GM10248 (cell line): ENCODE measurements at places on chromosomes 1 and 21.
A peak's percentile ranks its signal among the peaks of the same experiment; 100 is the strongest.

DNA sequence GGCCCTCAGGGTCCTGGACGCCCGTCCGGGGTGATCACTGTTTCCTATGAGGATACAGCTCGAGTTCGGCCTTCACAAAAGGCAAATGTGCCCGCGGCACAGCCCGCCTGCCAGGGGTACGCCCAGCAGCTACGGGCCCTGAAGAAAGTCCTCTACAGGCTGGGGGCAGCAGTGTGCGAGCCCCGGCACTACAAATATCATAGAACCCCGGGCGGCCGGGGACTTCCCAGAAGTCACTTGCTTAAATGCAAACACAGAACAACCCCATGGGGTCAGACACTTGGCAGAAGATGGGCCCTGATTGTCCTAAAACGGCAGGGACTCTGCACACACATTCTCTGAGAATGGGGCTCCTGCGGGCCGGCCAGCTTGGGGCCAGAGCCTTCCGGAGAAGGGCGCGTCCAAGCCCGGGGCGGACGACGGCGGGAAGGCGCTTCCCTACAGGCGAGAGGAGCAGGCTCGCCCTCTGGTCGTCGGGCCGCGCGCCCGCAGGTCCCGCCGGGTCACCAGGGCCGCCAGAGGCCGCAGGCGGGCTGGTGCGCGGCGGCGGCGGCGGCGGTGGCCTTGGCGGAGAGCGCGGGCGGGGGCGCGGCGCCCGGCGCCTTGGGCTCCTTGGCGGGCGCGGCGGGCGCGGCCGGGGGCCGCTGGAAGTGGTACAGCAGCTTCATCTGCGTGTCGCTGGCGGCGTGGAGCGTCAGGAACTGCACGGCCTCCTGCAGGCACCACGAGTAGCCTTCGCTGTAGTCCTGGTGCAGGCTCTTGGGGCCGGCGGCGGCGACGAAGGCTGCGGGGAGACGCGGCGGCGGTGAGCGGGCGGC, 888 bp downstream of the HES5 start:
- DNase-seq, result no peak

DNA sequence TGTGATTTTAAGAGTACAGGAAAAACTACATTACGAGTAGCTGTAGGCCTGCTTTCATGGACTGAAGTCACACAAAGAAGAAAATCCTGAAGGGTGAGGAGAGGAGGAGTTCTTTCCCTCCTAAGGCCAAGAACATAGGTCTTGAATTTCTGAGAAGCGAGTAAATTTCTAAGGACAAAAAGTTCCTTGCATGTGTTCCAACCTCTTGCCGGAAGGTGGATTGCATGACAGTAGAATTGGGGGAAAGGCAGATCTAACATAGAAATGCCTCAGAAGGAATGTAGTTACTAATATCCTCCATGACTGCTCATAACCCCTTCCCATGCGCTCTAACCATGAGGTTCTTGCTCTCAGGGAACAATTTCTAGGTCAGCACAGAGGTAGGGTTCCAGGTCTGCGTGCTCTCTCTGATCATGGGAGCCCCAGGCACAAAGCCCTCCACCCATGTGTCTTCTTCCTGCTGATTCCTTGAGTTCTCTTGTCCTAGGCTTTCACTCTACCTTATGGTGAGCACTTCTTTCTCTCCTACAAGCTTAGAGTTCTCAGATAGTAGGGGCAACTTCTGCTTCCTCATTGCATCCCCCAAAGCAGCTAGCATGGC, 13.7 kb downstream of the CD2 start:
- no peak for DNase-seq

GRCh38 chr1:30404341-30404740, 319.0 kb downstream of the MATN1 start:
- no peak for DNase-seq

DNA sequence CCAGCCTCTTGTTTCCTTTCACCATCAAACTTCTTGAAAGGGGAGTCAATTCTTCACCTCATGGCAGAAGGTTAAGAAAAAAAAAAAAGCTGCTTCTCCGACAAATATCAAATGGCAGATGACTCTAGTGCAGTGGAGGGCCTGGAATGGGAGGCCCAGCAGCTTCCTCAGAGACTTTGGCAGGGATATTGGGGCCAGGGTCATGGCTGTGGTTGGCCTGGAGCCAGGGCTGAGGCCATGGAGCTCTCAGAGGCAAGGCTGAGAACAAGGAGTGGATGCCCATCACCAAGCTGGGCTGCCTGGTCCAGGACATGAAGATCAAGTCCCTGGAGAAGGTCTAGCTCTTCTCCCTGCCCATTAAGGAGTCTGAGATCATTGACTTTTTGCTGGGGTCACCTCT, 18.7 kb downstream of the MTF1 start:
- DNase-seq, result no peak

- no peak for DNase-seq
These were observed 92.0 kb downstream of the USH2A start for GRCh38 chr1:216331211-216331610.

DNA sequence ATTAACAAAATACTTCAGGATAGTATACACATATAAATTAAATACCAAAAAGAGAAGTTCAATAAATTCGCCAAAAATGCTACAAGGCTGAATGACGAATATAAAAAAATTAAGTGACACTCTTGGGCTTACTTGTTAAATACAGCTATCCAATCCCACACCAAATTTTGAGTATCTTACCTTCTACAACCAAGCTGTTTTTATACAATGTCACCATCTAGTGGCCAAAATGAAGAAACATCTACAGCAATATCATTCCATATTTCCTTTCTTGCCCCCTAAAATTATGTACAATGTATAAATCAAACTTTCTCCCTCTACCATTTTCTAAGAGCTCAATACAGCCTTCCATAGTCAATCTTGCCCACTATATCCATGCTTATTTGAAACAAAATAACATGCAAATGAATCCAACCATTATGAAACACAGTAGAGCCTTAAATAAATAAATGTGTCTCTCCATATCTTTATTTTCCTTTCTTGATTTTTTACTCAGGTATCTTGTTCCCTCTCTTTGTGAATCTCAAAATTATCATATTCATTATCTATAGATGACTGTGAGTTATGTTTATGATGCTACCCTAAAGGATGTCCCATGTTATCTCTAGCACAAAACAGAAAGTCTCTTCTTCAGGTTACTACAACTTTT, 86.3 kb downstream of the ACBD6 start:
- DNase-seq, result peak; percentile 31
